ENCODE measurements at places on chromosomes 5 and 9.

- no peak for DNase-seq
Observed at GRCh38 chr9:123336449-123336848, 19.5 kb upstream of the CRB2 start.

DNA sequence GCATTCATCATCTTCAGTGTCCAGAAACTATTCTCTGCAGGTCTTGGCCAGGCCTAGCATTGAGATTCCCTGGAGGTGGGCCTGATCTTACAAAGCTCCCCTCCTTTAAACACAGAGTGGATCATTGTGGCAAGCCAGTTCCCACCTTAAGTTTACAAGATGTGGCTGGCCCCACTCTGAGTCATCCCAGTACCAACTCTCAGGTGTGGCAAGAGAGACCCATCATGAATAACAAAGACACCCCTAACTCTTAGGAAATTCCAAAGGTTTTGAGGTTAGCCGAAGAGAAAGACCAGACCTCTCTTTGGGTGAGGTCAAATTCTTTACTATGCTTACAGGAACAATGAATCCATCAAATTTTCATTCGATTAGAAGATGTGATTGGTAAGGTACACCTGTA, 78.2 kb downstream of the RFK start:
- no peak for DNase-seq

GRCh38 chr9:115195912-115196311, 78.0 kb upstream of the TNC start:
- DNase-seq: no peak

DNA sequence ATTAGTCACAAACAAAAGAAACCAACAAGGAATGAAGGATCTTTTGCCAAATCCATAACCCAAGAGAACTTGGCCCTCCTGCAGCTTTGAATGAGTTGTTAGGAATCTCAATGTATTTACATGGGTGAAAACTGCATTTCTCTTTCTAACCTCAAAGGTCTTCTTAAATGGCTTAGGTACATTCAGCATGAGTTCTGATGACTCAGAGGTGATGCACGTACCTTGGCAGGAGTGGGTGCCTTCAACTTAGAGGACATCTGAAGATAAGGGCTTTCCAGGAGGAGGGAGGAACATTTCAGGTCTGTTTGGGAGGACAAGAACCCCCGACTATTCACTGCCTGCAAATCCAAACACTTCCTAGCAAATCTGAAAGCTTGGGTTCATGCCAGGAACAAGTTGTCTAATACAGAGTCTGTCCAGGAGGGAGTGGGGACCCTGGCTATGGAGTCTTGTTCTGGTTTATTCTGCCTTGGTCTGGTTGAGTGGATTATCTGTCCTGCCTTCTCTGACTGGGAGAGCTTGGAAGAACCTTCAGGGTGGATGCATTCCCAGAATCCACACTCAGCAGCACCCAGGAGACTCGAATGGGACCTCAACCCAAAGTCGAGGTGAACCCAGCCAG, 65.7 kb downstream of the IRX2 start:
- DNase-seq: no peak

All from activated T-cell treated with anti-CD3 and anti-CD28 coated beads for 1 hour (primary cell).